NCI-H69 (cell line): ENCODE measurements at places on chromosomes 5 and 9.

GRCh38 chr9:136488247-136489214, 5.7 kb upstream of the SEC16A start:
- DNase-seq, result peak; percentile 70

DNA sequence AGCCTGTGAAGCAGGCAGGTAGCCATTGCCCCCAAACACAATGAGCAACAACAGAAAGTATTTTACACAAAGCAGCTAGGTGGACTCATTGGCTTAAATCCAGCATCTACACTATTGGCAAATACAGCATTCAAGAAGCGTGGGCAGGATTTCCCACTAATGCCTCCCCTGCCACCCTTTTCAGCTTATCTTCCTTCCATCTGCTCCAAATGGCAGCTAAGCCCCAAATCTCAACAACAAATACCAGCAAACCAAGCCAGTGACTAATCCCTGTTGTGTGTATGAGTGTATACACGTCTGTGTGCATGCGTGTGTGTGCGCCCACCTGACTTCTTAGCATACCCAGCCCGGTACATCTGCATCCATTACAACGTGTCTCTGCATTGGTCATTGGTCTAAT, 151.2 kb upstream of the WWC1 start:
- DNase-seq, result peak; percentile 35

DNA sequence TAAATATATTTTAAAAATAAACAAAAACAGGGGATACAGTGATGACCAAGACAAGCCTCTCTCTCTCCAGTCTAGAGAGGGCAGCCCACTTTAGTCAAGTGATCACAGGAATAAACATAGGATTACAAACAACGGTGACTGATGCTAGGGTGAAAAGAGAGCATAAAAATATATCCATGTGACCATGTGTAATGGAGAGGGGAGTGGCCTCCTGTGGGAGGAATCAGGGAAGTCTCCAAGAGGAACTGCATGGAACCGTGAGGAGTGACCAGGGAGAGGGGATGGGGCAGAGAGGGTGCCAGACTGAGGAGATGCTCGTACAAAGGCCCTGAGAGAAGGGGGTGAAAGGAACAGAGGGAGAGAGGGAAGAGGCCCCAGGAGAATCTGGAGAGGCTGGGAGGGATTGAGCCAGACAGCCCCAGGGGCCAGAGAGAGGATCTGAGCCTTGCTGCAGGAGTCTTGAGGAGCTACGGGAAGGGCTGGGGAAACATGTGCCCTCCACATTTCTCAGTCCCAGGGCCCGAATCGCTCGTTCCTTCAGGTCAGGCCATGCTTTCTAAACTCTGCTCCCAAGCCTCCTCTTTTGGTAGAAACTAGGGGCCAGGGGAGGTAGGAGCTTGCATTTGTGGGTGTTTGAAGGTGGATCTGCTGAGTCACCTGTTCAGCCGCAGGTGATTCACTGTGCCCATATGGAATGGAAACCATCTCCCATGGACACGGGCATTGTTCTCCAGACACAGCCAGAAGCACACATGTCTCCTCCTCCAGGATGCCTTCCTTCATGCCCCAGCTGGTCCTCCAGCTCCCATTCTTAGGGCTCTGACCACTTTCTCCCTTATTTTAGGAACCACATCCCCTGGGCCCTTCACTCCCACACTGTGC, 63.8 kb downstream of the PAX5 start:
- peak; percentile 70 for DNase-seq

DNA sequence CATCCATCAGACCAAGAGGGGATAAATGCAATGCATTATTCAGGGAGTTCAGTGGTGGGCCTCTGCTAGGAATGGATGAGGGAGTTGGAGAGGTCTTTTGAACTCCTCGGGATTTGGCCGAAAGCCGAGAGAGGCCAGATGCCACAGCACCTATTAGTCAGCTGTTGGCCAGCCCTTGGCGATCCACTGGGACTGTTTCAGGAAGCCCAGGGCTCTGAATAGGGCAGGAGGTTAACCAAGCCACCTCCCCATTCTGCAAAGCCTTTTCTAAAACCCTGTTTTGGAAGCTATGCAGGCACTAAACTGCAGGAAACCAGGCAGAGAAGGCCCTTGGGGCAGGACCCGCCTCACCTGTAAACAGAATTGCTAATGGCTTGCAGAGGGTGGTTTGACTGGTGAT, 37.8 kb downstream of the ASTN2 start:
- peak; percentile 83 for DNase-seq

DNA sequence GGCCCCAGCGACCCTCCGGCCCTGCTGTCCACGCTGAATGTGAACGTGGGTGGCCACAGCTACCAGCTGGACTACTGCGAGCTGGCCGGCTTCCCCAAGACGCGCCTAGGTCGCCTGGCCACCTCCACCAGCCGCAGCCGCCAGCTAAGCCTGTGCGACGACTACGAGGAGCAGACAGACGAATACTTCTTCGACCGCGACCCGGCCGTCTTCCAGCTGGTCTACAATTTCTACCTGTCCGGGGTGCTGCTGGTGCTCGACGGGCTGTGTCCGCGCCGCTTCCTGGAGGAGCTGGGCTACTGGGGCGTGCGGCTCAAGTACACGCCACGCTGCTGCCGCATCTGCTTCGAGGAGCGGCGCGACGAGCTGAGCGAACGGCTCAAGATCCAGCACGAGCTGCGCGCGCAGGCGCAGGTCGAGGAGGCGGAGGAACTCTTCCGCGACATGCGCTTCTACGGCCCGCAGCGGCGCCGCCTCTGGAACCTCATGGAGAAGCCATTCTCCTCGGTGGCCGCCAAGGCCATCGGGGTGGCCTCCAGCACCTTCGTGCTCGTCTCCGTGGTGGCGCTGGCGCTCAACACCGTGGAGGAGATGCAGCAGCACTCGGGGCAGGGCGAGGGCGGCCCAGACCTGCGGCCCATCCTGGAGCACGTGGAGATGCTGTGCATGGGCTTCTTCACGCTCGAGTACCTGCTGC, 839 bp downstream of the KCNV2 start:
- DNase-seq, result no peak

- DNase-seq, result peak; percentile 91
Measured at GRCh38 chr5:145829708-145830361, 5.3 kb downstream of the PRELID2 start.

DNA sequence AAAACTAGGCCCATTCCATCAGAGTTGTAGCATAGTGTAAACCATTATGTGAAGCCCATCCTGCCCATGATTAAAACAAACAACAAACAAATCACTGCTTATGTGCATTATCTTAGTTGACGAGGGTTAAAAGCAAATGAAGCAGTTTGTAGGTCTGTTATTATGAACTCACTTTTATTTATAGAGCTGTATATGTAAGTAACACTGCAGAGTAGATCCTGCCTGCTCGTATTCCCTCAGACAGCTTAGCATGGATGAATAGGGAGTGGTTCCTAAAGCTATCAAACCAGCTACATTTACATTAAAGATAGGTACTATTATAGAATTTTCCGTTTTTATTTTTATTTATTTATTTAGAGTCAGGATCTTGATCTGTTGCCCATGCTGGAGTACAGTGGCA, 112.6 kb downstream of the GDNF start:
- DNase-seq, result no peak

DNA sequence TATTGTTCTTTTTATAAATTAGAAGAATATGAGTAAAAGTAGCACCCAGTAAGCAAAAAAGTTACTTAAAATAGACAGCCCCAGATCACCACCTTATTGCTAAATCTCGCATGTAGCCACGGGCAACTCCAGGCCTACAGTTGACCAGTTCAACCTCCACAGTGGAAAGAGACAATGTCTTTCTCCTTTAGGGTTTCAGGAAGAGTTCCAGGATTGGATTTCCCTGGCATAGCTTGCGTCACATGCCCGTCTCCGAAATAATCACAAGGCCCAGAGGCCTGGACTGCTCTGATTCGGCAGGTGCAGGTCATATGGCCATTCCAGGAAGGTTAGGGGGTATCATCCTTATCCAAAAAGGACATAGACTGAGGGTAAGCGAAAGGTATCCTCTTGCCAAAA, 9.9 kb upstream of the PFDN1 start:
- DNase-seq, result no peak

DNA sequence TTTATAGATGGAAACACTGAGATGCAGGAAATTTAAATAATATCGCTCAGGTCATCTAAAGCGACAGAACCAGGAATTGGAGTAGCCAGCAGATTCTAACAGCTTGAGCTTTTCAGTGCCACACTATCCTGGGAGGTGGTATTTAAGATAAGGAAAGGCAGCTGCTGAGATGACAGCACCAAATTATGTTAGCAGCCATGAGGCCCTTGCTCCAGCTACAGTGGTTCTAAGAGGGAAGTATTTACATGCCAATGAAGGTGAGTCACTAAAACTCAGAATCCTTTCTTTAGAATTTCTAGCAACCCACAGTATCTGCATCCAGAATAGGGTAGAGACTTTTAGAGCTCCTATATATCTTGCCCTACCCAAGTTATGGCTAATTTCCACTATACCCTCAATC, 127.0 kb upstream of the VLDLR start:
- no peak for DNase-seq

DNA sequence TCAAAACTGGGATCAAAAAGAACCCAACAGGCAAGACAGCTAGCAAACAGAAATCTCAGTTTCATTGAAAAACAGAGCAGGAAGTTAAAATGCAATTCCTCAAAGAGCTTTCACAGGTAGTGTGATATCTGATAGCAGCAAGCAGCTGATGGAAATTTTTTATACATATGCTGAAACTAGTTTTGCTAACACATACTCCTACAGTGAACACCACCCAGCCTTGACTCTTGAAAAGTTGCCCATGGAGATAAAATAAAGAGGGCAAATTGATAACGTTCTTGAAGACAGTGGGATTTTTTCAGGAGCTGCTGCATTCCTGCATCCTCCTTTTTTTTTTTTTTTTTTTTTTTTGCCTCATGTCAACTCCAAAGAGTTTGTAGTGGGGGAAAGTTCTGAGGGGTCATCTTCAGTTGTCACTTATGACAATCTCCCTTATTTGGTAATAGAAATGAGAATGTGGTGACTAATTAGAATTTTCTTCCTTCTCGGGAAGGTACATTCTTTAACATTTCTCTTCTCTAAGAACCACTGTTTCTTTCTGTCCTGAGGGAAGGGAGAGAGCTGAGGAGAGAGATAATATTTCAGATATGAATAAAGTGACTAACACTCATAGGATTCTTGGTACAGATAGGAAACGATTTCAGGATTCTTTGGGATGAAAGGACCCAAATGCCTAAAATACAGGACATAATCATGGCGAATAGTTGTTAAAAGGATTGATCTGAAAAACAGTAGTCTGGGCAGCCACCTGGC, 24.6 kb downstream of the SH3RF2 start:
- DNase-seq, result no peak

GRCh38 chr5:172758077-172758833, 12.7 kb downstream of the DUSP1 start:
- DNase-seq, result no peak

DNA sequence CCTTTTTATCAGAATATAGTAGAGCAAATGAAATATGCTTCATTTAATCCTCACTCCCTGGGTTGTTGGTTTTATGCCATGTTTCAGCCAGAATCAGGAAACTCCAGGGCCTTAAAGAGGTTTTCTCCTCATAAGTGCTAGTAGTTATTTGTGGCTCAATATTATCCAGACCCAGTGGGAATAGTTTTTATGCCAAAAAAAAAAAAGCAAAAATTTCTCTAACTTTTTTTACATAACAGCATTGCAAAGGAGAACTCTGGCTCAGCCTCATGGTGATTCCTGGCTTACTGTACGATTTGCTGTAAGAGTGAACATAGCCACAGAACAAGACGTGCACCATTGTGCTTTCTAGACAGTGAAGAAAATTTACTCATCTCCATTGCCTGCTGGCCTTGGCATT, 232.5 kb downstream of the PJA2 start:
- DNase-seq, result no peak

GRCh38 chr9:38272710-38273109, 119.8 kb upstream of the ALDH1B1 start:
- no peak for DNase-seq

- no peak for DNase-seq
Measured at GRCh38 chr9:124290743-124291554, 33.2 kb downstream of the NEK6 start.
